Frontal cortex (tissue), 4 donors: ENCODE measurements at places on chromosomes 5 and 9. TPM values are rescaled to one million over a fixed set of nuclear protein-coding genes. Genes with fewer than 3 reads are reported as not detected.

GRCh38 chr5:73122875-73123810, 2.8 kb downstream of the TMEM171 start:
- DNase-seq = no peak

DNA sequence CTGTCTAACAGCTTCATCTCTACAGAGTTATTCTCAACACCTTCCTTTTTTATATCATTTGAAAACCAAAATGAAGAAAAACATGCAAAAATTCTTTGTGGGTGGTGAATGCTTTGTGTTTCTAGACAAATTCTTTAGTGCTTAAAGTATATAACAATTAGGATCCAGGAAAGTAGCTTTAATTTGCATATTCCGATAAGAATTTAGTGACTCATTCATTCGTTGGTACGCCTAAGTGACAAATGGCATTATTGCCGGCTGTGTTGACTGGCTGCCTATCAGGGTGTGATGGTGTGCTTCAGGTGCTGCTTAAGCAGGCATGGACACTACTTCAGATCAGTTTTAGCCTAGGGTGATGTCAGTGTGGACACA, 35.2 kb downstream of the LMNB1 start:
- DNase-seq = no peak

GRCh38 chr9:129206905-129207304, 28.8 kb upstream of the IER5L start:
- no peak for DNase-seq

- no peak for DNase-seq
These were observed 168.0 kb upstream of the ZNF618 start for GRCh38 chr9:113707953-113708695.

Gene CCDC107
- total RNA-seq = 10.6 TPM
